CD4-positive, alpha-beta T cell treated with Interleukin-21 for 1 hour (primary cell): ENCODE measurements at places on chromosomes 11 and 22.
A peak's percentile ranks its signal among the peaks of the same experiment; 100 is the strongest.

GRCh38 chr11:115244758-115245157 is 259.5 kb downstream of the CADM1 start:
- no peak for DNase-seq

GRCh38 chr11:67001332-67001731 is 21.6 kb upstream of the SYT12 start:
- no peak for DNase-seq

DNA sequence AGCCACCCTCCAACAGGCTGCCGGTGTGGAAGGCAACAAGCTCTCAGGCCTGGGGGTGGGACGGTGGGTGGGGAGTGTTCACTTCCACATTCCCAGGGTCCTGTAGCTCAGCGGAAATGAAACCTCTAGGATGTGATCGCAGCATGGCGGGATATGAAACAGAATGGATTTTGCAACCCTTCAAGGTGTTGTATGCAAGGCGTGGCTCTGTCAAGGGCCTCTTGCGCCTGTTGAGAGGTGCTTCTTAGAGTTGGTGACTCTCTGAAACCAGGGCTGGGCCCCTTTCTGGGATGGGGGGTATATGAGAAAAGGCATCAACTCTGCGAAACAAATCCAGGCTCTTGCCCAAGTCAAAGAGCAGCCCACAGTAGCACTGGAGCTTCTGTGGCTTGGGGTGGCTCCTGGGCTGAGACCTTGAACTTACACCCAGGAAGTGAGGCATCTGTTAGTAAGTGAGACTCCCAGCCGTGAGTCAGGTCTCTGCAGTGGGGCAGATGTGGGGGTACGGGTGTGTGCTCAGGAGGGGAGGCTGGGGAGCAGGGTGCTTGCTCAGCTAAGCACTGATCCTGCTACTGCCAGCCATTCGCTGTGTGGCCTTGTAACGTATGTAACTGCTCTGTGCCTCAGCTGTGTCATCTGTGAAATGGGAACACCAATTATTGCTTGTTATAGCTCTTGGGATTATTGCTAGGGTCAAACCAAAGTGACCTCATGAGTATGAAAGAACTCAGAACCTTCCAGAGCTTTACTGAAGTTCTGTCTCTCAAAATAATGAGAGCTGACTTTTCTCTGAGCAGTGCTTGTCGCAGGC is 28.3 kb downstream of the NECTIN1 start:
- DNase-seq: no peak

DNA sequence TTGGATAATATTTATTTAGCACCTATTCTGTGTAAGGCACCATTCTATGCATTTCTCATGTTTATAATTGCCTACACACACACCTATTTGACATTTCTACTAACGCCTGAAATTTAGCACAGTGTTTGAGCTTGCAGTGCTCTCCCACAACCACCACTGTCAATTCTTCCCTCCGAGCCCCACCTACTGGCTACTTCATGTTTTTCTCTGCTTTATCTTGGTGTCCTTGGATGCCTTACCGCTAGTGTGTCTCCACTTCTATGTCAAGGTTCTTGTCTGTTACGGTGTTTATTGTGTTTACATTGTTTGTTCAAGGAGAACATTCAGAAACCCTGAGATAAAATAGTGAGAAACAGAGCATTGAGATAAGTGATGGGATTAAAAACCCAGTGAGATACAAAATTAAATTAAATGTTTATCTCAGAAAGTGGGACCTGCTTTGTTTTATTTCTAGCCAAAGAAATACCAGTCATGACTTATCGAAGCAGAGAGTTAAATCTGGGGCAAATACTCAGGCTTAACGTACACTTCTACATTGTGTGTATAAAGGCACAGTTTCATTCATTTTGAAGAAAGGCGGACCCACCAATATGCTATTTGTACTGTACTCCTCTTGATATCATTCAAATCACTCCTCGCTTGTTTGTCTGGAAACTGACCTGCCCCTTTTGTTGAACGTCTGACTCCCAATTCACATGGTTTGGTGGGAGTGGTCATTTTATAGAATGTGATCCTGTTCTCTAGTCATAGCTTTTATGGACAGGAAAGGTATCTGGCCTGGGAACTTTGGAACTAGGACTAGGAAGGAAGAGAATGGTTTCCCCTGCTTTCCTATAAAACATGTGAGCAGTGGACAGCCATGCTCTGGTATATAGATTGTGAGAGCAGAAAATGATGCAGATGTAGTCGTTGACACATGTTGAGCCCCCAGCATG is 39.2 kb upstream of the SLC36A4 start:
- DNase-seq: peak; percentile 13

DNA sequence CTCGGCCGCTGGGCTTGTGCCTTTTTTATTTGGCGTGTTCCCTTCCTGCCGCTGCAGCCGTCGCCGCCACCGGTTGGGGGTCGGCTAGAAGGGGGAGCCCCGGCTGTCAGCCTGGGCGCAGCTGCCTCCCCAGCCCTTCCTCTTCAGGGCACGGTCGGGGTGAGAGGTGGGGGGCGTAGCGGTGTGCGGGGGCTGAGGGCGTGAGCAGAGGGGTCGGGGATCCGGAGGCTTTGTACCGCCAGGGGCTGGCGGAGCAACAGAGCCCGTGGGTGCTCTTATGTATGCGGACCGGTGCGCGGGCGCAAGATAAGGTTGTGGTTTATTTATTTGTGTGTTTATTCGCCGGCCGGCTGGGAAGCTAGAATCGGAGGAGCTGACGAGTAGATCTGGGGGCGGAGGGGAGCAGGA is 477 bp downstream of the ZBTB16 start:
- no peak for DNase-seq

DNA sequence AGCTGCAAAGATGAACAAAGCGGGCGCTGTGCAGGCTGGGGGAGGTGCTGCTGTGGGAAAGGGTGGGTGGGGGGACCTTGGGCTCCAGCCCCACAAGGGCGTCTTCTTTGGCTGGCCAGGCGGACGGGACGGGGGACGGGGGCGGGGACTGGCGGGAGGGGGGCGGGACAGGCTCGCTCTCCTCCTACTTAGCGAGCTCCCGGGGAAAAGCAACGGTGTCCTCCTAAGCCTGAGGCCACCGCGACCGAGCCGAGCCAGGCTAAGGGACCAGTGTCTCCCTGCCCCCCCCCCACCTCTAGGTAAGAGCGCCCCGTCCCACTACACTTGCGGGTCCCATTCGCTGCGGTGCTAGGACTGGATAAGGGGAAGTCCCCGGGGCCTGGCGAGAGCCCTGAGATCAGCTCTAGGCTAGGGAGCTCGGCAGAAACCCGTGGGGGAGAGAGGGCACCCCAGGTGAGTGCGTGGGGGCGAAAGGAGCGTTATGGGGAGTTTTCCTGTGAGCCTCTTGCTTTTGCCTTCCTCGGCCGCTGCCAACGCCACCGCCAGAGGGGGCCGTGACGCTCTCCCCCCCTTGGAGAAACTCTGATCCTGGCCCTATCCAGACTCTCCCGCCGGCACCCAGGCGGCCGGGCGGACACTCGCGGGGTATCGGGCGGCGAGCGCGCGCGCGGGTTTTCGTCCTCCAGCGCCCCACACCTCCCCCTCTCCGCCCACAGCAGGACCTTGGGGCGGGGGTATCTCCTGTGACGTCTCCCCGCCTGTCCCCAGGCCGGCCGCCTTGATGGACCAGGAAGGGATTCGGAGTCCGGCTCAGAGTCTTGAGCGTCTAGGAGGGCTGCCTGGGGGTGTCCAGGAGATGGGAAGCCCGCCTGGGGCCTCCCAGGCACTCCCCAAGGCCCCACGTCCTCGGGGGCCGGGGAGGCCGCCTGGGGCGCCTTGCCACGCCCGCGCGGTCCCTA is at the start of gene PHLDB1:
PHLDB1 (plus strand) TSS at position 215 of the 959 bp plus-strand sequence. CDS start 6,222 bp downstream, outside the sequence.
- DNase-seq: peak; percentile 55

DNA sequence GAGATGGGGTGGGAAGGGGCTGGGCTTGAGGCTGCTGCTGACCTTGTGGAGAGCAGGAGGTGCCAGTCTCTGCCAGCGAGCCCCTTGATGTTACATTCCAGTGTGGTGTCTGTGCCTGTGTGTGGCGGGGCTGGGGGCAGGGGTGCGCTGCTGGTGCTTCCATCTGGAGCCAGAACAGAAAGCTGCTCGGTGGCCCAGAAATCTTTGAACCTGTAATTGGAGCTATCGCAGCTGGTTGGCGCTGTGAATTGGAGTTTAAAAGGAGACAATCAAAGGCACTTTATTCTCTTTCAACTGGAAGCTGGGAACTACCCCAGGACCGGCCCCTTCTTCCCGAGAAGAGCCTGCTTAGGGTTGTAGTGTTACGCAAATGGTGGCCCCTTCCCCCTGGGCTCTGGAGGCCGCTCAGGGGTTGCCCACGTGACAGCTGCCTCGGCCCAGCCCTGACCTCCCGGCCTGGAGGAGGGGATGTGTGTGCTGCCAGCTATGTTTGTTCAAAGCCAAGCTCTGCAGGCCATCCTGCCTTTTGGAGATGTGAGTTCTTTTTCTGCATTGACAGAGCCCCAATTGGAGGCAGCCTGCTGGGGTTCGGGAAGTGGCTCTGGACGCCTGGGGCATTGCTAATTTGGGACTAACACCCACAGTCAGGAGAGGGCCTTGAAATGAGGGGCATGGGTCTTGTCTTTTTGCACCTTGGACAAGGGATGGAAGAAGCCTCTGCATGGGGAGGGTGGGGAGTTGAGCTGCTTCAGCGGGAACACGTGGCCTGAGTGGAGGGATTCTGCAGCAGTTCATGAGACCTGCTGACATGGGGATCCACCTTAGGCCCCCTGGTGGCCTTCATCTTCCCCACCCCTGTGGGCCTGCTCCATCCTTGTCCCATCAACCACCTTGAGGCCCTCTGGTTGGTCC is 14.0 kb upstream of the ARSA start:
- no peak for DNase-seq

DNA sequence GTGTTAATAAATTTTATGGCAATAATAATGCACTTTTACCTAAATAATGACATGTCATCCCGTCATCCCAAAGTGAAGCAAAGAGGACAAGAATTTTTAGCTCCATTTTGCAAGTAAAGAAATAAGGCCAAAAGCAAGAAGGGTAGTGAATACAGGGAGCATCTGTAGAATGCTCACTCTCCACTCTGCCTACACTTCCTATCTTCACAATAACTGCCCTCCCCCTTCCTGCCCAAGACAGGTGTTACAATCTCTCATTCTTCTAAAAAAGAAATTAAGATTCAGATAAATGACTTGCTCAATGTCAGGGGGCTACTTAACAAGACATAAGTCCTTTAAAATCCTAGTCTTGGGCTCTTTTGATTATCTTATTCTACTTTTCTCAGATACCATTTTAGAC is 8.9 kb downstream of the RDX start:
- no peak for DNase-seq

DNA sequence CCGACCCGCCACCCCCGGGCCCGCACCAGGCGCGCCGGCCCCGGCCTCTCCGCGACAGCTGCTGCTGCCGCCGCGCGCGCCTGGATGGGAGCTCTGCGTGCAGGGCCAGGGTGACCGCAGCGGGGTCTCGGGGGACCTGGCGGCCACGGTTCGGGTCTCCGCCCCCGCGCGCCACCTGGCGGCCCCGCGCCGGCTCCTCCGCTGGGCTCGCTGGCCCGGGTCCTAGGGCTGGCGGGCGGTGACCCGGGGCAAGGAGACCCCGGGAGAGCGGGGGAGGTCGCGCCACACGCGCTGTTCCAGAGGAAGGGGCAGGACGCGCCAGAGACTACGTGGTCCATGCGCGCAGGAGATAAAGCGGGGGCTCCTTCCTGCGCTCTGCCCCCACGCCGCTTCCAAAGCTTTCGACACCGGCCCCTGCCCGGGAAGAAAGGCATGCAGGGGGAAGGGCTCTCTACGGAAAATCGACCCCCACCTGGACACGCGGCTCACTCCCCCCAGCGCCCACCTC is 562 bp downstream of the SHANK2 start:
- DNase-seq: no peak

DNA sequence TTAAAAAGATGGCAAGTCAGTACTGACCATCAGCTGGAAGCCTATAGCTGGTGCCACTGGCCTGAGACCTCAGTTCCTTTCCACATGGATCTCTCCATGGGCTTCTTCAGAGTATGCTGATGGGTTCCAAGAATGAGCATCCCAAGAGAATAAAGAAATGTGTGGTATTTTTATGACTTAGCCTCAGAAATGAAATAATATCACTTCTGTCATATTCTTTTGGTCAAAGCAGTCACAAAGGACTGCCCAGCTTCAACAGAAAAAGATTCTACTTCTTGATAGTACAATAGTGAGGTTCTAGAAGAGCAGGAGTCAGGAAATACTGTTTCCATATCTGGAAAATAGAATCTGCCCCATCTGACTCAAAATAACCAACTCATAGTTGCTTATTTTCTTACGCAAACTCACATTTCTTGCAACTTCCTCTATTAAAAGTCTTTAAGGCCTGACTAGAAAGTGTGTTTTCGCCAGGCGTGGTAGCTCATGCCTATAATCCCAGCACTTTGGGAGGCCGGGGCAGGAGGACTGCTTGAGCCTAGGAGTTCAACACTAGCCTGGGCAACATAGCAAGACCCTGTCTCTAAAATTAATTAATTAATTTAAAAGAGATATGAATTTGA is 116.9 kb downstream of the SIK3 start:
- no peak for DNase-seq

GRCh38 chr11:12528487-12528886 is 145.7 kb upstream of the TEAD1 start:
- no peak for DNase-seq

- peak; percentile 13 for DNase-seq
Measured at GRCh38 chr11:1953489-1954266, 6.5 kb downstream of the MRPL23 start.
